ENCODE measurements at places on chromosomes 4 and X.
A peak's percentile ranks its signal among the peaks of the same experiment; 100 is the strongest.

DNA sequence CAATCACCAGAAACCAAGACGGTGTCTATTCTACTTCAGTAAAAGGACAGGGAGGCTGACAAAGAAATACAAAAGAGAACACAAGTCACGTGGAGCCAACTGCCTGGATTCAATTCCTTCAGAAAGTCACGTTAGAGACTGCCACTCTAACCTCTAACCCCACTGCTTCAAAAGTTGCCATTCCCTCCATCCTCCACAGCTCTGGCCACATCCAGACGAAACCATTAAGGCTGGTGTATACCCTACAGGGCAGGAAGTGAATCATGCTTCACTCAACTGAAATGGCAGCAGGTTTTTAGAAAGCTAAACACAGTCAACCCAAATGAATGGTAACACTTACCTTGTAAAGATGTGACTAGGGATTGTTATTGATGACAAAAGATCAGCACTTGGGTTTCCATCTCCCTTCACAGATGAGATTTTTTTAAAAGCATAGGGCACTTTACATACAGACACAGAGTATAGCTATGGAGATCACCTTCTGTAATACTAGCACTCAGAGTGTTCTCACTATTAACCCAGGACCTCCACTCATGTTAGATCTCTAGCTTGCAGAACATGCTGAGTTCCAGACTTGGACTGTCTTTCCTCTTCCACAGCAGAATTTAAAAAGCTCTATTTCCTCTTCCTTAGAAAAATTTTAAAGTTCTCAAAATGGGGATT, 37.4 kb downstream of the MAML3 start:
- no peak for DNase-seq

DNA sequence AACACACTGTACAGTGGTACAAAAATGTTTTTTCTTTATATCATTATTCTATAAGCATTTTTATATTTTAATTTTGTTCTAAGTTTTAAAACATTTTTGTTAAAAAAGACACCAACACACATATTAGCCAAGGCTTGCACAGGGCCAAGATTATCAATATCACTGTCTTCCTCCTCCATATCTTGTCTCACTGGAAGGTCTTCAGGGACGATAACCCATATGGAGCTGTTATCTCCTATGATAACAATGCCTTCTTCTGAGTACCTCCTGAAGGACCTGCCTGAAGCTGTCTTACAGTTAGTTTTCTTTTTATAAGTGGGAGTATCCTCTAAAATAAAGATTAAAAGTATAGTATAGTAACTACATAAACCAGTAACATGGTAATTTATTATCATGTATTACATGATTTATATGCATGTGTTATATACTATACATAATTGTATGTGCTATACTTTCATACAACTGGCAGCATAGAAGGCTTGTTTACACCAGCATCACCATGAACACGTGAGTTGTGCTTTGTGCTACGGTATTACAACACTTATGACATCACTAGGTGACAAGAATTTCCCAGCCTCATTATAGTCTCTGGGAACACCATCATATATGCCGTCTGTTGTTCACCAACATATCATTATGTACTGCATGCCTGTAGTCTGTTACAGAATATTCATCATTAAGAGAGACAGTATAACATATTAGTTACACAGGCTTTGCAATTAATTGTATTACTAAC, 90.7 kb downstream of the WDFY3 start:
- DNase-seq: no peak

DNA sequence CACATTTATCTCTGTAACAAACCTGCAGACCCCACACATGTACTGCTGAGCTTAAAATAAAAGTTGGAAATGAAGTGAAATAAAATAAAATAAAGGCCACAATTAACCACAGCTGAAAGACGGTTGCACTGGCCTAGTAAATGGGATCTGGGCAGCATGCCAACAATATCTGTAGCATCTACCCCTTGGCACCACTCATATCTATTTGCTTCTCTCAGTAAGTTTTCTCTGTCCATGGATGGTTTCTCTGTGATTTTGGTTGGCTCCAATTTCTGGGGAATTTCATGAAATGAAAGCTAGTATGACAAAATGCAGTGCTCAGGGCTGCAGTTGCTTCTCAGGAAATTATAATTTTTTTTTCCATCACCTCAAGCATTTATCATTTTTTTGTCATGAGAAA, 172.0 kb upstream of the IL15 start:
- no peak for DNase-seq

DNA sequence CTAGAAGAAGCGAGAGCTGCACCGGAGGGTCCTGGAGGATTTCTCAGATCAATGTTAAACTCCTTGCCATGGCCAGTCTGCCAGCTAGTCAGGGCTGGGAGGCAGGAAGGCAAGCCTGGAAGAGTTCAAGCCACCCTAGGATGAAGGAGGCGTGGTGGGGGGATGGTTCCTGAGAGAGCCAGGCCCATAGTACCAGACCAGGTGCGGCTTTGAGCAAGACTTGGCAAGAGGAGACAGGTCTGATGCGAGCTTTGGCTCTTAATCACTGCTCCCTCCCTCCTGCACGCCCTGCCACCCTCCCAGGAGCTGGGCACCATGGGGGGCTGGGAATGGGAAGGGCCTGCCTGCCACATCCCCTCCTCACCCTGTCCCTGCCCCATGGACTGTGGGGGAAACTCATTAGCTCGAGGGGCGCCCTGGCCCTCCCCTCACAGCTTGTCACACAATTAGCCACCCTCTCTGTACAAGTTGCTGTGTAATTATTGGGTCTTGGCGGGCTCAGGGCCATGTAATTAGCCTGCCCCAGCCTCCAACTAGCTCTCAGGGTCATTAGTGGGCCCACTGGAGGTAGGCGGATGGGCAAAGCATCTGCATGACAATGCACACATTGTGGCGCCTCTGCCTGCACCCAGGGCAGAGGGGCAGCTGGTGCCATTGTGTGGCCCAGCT, 50.3 kb downstream of the EFNB1 start:
- DNase-seq: no peak

DNA sequence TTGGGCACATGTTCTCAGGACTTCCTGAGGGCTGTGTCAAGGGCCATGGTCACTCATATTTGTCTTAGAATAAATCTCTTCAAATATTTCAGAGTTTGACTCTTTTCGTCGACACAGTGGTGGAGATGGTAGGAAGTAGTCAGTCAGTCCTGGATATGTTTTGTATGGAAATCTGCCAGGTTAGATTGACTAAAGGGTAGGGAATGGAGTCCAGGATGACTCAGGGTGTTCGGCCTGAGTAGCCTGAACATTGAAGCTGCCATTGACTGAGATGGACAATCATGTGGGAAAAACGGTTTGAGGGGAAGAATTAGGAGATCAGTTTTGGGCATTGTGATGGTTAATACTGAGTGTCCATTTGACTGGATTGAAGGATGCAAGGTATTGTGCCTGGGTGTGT, 177.1 kb upstream of the CENPE start:
- no peak for DNase-seq

DNA sequence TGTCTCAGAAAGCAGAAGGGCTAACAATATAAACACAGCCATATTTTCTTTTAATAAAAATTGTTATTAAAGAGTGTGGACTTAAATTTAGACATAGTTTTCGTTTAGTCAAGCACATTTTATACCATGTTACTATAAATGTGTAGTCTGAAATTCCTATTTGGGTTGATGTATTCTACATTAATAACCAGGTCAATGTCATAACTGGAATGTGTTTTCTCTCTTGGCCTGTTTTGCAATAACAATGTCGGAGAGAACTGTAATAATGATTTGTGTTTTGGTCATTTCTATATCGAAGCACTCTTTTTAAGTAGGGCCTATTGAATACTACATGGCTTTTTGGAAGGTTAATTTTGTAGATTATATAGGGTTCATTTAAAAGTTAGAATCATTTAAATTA, 5.5 kb downstream of the USO1 start:
- DNase-seq: no peak

GRCh38 chrX:44816367-44816766, 27.5 kb upstream of the DUSP21 start:
- DNase-seq: no peak

DNA sequence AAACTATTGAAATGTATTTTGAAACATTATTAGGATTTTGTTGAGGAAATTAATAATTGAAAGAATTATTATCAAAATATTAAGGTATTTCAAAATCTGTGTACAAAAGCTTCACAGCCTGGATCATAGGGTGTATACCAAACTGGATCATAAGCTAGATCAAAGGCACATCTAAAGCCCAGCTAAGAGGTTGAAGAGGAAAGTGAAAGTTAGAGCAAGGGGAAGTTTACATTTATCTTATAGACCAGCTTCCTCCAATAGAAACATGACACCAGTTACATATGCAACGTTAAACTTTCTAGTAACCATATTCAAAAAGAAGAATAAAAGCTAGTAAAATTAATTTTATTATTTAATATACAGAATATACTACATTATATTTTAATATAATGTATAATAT, 227.2 kb upstream of the BMP3 start:
- no peak for DNase-seq

DNA sequence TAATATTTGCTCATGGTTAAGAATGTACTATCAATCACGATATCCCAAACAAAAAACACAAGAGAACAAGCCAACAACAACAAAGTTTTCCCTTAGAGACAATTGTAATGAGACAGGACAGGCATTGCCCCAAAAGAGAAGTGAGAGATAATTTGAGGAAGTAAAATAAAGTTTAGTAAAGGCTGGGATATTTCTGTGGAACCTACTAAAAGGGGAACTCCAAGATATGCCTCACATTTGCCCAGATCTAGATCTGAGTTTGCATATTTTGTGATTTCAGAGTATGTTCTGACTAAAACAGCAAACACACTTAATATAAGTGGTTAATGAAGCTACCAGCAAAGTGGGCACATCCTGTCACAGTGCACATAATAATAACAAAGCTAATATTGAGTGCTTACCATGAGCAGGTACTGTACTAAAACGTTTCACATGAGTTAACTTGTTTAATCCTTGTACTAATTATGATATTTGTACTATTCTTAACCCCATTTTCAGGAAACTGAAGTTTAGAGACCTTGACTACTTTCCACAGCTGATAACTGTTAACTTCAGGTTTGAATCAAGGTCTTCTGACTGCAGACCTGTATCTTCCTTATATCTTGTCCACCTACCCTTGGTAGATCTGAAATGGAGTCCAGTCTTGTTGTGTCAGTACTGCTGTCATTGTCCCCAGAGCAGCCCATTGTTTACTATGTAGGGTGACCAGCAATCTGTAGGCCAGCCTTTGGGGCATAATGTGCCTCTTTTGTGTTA, 26.0 kb upstream of the BMP2K start:
- DNase-seq: no peak

DNA sequence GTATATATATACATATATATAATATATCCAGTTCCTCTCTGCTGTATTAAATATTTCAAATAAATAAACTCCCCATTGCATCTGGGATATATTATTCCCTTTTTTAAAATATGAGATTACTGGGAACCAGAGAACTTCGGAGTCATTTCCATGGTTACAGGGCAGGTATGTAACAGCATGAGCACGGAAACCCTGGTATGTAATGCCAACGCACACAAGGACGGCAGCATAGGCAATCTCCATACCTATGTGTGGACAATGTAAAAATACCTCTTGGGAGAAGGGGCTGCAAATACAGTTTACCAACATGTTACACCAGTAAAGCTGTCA, 62.8 kb downstream of the NUDT10 start:
- no peak for DNase-seq

GRCh38 chr4:33996075-33996718, 2248.1 kb downstream of the ARAP2 start:
- no peak for DNase-seq

GRCh38 chr4:52106191-52106590, 55.1 kb downstream of the SPATA18 start:
- no peak for DNase-seq

GRCh38 chr4:160143574-160143973, 1040.7 kb downstream of the RAPGEF2 start:
- DNase-seq: no peak

DNA sequence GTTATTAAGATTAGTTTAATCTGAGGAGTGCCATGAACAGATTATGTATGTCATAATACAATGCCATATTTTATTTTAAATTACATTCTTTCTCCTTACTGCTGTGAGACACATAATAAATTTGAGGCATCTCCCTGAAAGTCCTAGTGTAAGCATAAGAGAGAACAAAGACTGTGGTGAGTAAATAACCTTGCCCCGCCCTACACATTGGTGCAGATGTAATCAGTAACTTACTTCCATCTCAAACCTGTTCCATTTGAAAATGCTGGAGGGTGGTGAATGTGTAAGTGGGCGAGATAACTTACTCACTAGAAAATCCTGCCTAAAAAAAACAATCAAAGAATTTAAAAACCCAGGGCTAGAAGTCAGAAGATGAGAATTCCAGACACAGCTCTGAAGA, 338.1 kb upstream of the SLIT2 start:
- DNase-seq: no peak

DNA sequence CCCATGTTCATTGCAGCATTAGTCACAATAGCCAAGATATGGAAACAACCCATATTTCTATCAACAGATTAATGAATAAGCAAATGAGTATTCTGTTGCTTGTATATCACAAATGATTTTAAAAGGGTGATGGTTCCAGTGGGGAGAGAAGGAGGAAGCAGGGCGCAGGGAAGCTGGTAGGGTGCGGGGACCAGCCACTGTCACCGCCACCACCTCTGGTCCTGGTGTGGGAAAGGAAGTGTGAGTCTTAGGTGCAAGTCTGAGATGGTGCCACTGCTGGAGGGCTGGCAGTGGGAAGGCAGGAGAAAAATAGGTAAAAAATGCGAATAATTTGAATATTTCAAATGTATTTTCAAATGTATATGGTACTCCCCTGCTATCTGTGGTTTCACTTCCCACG, 286.8 kb upstream of the DDX53 start:
- DNase-seq: no peak

DNA sequence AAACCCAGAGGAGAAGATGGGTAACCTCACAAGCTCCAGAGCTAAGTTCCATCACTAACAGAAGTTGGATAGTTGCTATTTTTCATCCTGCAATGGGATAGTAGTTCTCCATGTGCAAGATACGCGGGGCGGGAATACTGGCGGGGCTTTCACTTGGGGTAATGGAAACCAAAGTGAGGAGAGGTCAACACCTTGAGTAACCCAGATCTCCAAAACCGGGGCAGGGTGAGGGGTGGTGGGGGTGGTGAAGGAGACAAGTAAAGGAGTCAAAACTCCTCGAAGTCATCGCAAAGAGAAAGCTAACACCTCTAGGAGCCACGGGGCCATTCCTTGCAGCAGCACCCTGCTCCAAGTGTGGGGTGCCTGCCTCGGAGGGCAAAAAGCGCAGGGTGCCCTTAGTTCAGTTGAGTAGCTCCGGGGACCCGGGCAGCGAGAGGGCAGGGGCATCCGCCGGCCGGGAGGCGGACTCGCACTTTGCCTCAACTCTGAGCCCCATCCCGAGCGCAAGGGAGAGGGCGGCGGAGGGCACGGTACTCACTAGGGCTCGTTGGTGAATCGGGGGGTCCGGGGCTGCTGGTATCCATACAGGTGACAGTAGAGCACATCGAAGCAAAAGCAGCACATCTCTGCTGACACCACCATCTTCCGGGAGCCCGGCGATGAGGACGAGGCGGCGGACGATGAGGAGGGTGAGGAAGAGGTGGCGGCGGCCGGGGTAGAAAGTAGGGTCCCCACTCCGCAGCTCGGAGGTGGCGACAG, 645 bp downstream of the AMMECR1 start:
- peak; percentile 26 for DNase-seq

- DNase-seq: no peak
These were observed 91.3 kb upstream of the KLHL13 start for GRCh38 chrX:118207831-118208453.

All from caudate nucleus (tissue), 63 donors.